ENCODE measurements at places on chromosomes 4 and X.

- no peak for DNase-seq
These were observed 98.7 kb upstream of the GRIA3 start for GRCh38 chrX:123085311-123085940.

- DNase-seq = no peak
These were observed 52.3 kb upstream of the TNIP3 start for GRCh38 chr4:121216461-121216860.

- DNase-seq = no peak
These were observed 82.1 kb downstream of the PPP2R2C start for GRCh38 chr4:6390356-6390755.

DNA sequence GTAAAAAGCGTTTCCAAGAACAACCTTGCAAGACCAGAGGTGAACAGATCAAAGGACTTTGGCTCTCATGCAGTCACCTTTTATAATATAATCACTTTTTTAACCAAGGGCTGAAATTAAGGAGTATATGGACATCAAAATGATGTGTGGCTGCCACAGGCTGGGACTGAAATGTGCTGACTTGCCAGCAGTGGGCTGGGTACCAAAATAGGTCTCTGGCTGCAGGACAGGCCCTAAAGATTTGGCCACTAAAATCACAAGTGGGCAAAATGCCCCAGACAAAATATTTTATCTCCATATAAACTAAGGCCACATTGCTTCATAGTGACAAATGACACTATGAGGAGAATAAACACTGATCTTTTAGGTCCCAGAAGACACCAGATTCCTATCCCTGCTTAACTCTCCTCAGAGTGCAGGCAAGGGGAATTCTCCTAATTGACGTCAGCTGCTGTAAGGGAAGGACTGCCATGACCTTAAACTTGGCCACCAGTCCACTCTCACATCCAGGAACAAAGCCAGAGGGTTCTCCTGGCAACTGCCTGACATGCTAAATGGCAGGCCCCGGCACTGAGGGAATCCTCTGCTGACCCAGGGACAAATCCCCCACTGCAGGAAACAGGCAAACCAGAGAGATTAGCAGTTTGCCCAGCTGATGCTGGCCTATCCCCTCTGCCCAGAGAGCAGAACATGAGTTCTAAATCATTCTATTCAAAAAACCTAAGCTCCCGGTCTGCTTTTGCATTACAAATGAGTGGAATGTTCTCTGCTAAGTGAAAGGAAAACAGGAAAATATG, 155.8 kb downstream of the PPP3CA start:
- peak; percentile 20 for DNase-seq

DNA sequence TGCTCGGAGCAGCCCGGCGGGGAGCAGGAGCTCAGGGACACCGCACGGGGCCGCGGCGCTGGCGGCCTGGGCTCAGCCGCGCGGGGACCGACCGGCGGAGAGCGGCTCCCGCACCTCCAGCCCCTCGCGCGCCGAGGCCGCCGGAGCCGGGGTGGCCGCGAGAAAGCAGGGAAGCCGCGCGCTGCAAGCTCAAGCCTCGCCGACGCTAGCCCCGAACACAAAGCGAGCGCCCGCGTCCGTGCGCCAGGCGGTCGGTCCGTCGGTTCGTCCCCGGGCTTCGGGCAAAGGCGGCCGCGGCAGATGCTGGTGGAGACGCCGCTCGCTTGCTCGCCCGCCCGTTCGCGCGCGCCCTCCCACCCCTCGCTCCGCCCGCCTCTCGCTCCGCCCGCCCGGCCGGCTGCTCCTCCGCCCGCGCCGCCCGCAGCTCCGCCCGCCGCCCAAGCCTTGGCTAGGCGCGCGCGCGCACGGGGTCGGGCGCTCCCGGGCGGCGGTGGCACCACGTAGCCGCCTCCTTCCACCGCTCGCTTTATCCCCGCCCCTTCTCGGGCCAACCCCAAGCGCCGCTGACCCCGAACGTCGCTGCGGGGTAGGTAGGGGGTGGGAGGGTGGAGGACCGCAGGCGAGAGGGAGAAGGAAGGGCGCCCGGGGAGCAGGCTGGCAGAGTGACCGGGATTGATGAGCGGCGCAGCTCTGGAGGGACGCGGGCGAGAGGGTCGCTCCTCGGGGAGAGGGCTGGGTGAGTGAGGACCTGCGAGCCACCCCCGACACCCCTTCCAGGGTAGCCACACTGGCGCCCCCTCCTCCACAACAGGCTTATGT, at the start of gene TSPAN5:
TSPAN5 (minus strand) TSS at position 325 of the 819 bp plus-strand sequence.
- DNase-seq = no peak

- DNase-seq = no peak
These were observed 51.4 kb downstream of the CPZ start for GRCh38 chr4:8643986-8644385.

- DNase-seq = peak; percentile 43
These were observed 82.9 kb downstream of the STOX2 start for GRCh38 chr4:183987987-183988392.

- DNase-seq = no peak
These were observed 1.4 kb upstream of the ATP8A1 start for GRCh38 chr4:42658261-42658660.

- DNase-seq = no peak
These were observed 231.5 kb downstream of the MAML3 start for GRCh38 chr4:139922406-139923024.

DNA sequence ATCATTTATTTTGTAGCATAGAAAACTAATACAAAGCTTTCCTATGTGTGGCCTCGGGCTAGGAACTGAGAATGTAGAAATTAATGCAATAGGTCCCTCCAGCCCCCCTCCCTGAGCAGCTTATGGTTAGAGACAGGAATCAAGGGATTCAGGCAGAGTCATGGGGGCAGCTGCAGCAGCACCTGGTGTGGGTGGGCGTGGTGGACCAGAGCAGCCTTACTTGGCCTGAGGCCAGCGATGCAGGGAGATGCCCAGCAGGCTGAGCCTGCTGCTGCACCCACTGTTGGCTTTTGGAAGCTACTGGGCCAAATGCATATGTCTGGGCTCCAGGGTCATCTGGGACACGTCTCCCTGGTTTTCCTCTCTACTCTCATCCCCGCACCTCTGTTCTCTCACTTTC, 74.0 kb downstream of the STK32B start:
- DNase-seq = no peak

DNA sequence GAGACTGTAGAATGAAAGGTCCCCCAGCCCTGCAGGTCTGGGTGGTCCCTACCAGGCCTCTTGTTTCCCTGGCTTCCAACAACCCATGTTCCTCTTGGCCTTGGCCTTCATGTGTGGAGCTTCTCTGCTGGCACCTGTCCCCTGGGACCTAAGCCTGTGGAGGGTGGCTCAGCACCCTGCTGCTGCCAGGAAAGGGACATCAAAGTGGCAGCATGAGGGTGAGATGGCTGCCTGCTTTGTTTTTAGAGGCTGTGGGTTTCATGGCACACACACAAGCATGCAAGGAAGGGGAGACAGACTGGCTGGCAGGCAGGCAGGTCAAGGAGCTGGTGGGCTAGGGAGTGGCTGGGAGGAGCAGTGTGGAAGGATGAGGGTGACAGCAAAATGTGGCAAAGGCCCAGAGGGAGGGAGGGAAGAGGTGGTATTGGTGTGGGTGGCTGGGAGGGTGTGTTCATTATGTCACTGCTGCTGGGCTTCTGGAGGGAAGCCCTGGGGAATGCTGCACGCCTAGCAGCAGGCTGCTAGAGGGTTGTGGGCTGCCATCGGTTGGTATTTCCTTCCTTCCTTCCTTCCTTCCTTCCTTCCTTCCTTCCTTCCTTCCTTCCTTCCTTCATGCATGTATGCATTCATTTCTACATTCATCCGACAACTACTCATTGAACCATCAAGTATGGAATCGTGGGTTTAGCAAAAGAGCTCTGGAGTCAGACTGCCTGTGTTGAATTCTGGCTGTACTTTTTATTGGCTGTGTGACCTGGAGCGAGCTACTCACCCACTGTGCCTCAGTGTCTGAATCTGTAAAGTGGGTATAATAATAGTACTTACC, 128.7 kb upstream of the PJA1 start:
- DNase-seq = no peak

DNA sequence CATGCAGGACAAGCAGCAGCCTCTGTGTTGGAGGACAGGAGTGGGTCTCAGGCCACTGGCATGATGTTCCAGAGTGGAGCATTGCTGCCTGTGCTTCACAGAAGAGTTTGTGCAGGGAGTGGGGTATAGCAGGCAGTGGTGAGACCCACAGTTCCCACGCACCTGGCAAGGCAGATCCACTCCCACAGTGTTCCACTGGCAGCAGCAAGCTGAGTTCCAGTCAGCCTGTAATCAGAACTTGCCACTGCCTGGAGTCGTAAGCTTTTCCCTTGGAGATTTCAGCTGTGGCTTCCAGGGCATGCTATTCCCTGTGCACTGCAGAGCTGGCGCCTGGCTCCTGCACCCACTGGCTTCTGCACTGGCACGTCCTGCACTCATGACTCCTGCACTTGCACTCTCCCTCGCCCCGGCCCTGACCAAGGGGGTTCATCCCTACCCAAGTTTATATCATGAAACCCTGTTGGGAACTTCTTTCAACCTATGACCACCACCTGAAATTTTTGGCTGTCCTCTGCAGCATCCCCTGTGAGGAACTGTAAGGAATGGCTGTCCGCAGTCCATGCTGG, 1144.3 kb downstream of the RAPGEF2 start:
- no peak for DNase-seq

DNA sequence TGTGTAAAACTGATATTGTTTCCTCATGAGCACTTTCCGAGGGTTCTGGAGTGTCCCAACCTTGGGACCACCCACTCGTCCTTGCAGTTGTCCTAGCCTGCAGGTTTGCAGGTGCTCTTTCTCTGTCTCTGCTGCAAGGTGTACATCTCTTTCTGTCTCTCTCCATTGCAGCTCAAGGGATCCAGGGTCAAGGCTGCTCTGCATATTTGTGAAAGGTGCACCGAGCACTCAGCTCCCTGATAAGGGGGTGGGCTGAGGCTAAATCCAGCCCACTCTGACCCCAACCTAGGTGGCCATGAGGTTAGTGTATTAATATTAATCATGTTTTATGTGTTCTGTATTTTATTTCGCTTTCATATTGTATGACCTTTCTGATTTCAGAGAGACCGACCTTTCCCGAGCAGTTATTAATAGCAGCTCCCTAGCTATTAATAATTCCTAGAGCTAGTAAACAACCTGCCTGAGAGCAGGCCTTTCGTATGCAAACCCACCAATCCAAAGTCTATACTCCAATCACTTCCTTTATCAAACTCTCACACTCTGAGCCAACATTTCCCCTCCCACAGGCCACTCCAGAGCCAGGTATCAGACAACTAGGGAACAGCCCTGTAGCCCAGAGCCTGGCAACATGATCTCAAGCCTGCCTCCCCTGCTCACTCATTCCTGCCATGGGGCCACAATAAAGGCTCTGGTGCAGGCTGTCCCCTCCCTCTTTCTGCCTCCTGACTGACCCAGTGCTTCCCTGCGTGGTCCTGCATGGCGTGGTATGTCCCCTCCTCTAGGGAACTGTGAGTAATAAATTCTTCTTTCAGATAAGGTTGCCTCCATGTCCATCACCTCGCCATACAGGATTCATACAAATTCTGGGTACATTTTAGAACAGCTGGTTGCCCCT, 73.9 kb downstream of the SLC2A9 start:
- DNase-seq = no peak

- DNase-seq = no peak
These were observed 160.7 kb upstream of the LDB2 start for GRCh38 chr4:17058916-17059741.
